Esophagus squamous epithelium (tissue), 5 donors: ENCODE measurements at places on chromosomes 4 and X.

DNA sequence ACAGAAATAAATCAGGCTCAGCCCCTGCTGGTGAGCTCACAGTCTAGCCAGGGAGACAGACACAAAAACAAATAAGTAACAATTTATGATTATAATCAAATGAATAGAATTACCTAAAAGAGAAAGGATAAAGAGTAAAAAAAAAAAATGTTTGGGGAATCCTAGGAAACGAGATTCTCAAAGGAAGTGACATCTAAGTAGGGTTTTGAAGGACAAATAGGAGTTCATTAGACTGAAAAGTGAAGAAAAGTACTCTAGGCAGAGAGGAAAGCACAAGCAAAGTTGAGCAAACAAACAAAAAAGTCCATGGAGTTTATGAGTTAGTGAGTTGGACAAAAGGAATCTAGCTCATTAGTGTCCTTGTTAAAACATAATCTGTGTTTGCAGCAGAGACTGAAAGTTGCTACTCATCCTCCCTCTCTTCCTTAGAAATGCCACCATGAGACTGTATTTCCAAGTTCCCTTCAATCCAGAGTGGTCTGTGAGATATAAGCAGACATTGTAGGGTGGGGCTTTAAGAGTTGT, 145.6 kb downstream of the SPATA18 start:
- DNase-seq = no peak

GRCh38 chr4:114318309-114318708, 280.3 kb upstream of the UGT8 start:
- DNase-seq = no peak

DNA sequence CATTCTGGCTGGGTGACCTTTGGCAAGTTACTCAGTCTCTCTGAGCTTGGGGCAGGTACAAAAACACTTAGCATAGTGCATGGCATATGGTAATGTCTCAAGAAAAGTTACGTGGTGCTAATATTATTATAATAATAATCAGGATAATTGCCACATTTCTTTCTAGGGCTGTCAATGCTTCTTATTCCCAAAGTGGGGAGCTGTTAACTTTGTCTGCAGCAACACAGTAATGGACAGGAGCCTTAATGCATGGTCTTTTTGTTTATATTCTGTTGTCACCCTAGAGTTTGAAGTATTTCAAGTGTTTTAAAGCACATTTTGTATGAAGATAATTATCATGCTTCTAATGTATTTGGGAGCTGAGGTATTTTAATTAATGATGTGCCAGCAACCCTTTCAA, 121.8 kb downstream of the FHIP1A start:
- no peak for DNase-seq

GRCh38 chrX:27619459-27619858, 29.3 kb downstream of the DCAF8L2 start:
- DNase-seq = no peak

DNA sequence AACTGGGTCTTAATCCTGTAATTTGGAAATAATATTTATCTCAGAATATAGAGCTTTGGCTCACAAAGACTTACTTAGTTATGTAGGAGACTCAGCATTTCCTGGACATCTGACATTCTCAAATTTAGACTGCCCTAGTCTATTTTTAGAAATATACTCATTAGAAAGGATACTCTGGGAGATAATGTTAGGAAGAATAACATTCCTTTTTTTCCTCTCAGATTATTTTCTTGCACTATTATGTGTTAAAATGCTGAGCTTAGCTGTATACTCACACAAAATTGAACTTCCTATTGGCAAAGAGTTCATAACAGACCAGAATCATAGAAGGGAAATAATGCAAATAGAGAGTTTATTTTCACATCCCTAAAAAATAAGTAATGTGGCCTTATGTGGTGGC, 1424.9 kb upstream of the PCDH7 start:
- no peak for DNase-seq

DNA sequence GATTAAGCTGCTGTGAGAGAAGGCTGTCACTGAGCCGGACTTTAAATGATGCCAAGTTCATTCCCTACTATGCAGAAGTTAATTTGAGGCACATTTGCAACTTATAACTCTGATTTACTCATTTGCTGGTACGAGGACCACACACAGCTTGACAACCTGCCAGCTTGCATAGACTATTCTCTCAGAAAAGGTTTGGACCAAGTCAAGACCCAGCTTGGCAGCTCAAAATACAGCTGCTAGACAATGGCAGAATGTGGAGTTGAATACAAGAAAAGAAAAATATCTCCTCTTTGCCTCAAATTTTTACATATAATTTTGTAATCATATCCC, 338.9 kb downstream of the DHX15 start:
- DNase-seq = no peak

DNA sequence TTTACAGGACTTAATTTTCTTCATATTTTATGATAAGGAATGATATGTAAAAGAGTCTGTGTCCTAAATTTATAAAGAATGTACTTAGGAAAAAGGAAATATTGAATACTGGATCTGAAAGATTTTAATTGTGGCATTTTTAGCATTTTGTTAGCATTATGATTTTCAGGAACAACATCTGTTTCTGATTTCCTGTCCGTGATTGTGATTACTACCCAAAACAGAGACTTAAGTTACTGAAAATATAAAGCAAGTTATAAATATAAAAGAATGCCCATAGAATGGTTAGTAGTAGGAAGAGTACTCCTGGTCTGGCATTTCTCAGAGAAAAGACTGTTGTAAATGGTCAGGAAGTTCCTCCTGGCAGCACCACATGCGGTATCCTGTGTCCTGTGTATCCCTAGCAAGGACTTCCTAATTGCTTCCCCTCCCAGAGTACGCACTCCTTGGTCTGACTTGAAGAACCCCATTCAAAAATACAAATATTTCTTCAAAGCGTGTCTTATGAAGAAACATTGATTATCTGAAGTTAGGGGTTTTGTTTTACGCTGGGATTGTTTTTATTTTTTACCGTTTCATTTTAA, 88.9 kb downstream of the RS1 start:
- no peak for DNase-seq

DNA sequence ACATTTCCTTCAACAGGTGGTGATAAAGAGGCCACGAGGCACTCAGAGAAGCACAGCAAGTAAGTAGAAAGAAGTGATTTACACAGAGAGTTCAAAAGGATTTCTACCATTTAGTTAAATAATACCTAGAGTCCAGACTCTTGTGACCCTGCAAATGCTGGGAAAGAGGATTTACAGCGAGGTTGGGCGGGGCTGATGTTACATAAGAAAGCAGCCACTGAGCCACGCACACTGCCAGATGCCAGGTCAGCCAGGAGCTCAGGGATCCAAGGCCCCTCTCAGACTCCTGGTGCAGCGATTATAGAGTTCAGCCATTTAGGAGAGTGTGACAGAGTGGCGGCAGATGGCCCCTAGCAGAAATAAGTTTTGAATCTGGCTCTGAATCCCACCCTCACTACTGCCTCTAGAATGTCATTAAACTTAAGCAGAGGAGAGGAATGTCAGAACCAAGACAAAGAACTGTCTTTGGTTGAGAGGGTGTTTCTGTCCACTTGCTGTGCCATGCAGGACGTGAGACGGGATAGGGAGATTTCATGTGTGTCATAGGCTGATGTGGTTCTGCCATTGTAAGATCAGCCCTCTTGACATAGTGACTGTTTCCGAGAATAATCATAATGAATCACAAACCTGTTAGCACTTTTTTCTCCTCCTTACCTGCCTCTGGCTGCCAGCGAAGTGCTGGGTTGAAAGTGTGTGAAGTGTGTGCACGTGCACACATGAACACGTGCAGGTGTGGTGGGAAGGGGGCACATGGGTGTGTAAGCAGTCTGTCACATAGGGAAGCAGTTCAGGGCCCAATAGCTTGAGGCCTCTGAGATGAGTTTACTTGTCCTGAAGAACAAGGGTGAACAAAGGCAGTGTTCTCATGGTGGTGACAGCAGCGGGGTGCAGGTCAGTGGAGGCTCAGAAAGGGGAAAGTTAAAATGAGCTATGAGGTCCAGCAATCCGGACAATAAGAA, 50.1 kb downstream of the MFAP3L start:
- DNase-seq = no peak

GRCh38 chr4:27807207-27807606, 946.6 kb downstream of the STIM2 start:
- DNase-seq = no peak

DNA sequence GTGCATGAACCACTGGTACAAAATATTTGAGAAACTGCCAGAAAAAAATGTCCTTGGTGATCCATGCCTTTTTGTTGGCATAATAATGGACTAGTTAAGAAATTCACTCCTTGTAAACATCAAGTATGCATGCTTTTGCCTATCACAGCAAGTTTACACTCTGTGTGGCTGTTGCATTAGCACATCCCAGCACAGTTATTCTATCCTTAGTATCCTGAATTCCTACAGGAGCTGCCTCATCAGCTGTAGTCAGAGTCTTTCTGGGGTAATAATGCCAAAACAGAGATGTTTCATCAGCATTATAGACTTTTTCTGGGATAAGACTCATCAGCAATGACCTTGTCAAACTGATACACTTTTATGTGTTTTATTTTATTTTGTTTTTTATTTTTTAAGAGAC, 82.8 kb downstream of the CHIC2 start:
- DNase-seq = no peak

DNA sequence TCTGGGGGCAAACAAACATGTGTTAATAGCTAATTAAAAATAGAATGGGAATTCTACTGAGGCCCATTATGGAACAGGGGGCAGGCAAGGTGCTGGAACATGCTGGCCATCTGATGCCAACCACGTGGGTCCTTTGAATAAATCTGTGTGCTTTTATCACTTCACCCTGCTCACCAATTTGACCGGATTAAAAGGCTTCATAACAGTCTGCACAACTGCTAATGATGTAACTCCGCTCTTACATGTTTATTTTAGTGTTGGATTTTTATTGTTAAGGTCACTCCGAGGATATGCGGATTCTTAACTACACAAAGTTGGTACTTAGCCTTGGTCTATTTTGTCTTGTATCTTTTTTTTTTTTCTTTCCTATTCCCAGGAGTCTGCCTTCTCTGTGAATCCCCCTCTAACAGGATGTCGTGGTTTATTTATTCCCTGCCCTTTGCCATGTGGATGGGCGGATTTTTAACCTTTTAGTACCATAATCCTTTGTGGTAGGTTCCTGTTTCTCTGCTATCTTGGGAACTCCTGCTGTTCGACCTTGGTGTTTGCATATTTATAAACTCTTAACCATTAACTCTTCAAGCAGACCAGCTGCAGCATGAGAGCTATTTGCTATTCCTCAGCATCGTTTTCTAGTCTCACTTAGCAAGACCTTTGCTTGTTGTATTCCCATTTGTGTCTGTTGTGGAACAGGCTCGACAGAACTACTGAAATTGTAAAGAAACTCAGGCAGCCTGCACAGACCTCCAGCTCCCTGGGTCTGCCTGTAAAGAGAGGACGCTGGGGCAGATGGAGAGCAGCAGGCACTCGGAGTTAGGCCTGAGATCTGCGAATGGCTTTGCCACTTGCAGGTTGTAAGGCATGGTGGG, 38.0 kb downstream of the TRIM2 start:
- no peak for DNase-seq

GRCh38 chr4:25346913-25347312, 30.1 kb upstream of the ANAPC4 start:
- no peak for DNase-seq

DNA sequence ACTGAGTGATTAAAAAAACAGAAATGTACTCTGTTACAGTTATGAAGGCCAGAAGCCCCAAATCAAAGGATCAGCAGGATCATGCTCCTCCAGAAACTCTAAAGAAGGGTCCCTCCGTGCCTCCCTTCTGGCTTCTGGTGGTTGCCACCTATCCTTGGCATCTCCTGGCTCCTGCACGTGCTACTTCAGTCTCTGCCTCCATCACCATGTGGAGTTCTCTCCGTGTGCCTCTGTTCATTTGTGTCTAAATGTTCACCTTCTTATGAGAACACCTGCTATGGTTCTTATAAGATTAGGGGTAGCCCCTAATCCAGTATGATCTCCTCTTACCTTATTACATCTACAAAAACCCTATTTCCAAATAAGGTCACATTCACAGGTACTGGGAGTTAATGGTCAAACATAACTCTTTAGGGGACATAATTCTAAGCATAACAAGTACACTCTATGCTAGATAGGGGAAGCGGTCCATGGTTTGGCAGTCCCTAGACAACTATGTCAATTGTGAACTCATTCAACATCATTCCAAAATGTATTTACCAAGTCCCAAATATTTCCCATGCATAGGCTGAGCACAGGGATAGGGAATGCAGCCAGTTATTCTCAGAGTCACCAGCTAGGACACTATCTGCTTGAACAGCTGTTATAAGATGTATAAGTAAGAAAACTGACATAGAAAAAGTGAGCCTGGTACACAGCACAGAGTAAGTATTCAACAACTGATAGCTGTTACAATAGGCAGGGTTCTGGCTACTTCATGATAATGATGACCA, 295.5 kb upstream of the BOD1L1 start:
- no peak for DNase-seq

DNA sequence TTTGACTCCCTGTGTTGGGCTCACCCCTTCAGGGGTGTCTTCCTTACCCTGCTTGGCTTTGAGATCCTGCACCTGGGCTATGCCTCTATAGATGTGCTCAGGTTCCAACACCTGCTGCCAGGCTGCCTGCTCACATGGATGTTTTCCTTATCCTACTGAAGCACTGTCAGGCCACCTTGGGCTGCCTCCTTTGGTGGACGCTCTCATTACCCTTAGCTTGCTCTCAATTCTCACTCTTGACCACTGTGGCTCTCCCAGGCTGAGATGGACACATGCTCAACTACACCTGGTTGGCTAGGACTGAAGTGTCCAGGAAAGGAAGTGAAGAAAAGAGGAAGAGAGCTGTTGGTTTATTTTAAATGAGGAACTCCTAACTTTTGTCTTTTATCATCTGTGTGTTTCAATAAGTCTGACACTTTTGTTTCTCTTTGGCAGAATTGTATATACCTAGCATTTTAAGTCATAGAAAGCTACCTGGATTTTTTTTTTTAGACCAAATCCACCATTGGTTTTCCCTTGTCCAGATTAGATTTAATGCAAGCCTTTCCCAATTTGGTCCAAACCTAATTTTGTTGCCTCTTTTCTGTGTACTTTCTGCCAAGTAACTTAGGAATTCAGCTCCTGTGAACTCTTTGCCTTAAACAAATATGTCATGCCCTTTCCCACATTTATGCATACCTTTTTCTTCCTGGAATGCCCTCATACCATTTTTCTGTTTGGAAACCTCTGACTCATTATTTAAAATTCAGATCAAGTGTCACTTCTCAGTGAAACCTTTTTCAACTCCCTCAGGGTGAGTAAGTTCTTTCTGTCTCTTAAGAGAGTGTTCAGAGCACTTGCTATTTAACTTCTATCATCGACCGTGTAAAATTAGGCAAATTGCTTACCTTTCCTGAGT, 175.8 kb downstream of the GC start:
- no peak for DNase-seq

GRCh38 chr4:84673475-84674240, 90.7 kb downstream of the CDS1 start:
- no peak for DNase-seq
